ENCODE measurements at places on chromosomes 6 and 20.

DNA sequence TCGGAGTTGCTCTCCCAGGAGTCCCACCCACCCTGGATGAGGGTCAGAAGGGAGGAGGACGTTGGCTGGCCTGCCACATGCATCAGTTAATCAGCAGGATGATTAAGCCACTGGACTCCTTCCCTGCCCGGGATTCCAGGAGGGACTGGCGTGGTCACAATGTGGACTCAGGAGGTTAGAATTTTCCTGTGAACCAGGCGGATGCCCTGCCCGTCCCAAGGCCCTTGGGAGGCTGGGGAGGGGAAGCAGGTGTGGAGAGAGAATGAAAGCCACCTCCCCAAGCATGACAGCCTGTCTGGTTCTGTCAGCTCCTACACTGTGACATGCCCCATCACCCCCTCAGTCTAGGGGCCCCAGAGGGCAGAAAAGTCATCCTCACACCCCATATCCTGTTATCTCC is 11.6 kb upstream of the ITPR3 start:
- DNase-seq: no peak

GRCh38 chr20:62143957-62144825 is 622 bp downstream of the SS18L1 start:
- peak; percentile 13 for DNase-seq

DNA sequence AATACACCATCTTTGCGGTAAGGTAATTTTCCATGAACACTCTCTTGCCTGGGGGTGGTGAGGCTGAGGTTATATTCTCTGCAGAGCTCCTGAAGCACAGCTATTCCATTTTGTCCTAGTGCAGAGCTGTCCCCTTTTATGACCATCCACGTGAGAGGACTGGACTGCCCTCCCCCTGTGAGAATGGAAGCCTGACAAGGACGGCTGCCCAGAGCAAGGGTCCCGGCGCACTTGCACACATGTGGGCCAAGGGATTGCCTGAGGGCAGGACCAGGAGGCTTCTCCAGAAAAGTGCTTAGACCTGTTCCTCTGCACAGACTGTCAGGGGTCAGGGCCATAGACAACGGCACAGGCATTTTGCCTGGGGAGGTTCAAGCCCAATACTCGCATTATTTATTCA is 48.2 kb downstream of the SLC22A23 start:
- no peak for DNase-seq

GRCh38 chr20:6767536-6768227 is at the start of gene BMP2:
BMP2 (plus strand) TSS chr20:6767686; CDS start chr20:6770127, 2,441 bp downstream.
- DNase-seq: peak; percentile 30

- DNase-seq: no peak
Measured at GRCh38 chr20:59192533-59192896, 28.9 kb downstream of the ZNF831 start.

GRCh38 chr6:50264995-50265571 is 215.4 kb upstream of the DEFB112 start:
- no peak for DNase-seq
